HS-5 (cell line): ENCODE measurements at places on chromosomes 13 and 19.

DNA sequence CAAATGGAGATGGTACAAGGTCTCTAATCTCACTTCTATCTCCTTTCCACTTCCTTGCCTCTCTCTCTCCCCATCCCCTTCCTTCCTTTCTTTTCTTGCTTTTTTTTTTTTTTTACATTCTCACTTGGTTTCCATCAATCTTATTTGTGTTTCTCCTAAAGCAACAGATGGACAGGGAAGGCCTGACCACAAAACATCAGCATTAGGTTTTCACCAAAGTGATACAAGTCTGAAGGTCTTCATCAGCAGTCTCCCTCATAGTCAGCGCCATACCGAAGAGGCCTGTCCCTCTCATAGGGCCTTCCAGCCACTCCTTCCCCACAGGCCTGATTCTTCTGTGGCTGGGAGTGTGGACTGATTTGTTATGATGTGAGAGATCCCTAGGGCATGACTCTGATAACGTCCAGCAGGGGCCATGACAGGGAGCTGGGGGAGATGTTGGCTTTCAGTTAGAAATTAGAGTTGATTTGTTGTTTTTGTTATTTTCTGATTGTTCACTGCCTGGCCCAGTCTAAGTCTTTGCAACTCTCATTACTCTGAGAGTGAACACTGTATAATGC lies 158.7 kb downstream of the SLC7A1 start:
- no peak for DNase-seq

GRCh38 chr19:45113628-45114027 lies 20.6 kb downstream of the PPP1R37 start:
- DNase-seq = no peak

DNA sequence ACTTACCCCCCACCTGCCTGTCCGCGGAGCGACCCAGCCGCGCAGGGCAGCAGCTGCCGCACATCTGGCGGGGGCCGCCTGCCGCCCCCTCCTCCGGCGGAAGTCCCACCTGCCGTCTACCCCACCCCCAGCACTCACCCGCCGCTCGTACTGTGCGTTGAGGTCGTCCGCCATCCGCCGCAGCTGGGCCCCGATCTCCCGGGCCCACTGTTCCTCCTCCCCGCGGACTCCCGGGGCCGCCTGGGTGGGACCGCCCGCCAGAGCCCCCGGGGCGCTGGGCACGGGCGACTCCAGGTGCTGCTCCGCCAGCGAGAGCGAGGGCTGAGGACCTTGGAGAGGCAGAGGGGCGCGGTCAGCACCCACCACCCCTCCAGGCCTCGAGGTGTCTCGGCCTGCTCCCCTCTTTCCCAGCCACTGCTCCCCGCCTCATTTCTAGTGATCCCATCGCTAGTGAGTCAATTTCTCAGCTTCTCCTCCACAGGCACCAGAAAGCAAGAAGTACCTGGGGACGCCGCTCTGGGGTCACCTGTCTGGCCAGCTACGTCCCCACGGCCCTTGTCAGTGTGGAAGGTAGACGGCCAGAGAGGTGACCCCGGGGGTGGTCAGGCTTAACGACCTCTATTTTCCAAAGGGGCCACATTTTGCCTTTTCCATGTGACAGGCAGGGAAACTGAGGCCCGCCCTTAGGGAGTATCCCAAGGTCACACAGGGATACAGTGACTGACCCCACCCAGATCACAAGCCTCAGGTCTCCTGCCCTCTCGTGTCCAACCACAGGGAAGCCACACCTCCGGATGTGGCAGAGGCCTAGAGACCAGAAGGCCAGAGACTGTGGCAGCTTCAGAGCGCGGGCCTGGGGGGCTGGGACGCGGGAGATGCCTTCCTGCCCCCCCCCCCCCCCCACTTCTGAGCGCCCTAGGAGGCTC lies 4.3 kb downstream of the BBC3 start:
- DNase-seq = no peak

DNA sequence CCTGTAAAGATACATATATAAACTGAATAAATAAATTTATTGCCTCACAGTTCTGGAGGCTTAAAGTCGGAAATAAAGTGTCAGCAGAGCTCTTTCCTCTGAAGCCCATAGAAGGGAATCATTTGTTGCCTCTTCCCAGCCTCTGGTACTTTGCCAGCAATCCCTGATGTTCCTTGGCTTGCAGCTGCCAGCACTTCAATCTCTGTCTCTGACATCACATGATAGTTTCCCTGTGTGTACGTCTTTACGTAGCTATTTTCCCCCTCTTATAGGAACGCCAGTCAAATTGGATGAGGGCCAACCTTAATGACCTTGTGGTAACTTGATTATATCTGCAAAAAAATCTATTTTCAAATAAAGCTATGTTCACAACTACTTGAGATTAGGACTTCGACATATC lies 250.9 kb downstream of the LIG4 start:
- DNase-seq = no peak

DNA sequence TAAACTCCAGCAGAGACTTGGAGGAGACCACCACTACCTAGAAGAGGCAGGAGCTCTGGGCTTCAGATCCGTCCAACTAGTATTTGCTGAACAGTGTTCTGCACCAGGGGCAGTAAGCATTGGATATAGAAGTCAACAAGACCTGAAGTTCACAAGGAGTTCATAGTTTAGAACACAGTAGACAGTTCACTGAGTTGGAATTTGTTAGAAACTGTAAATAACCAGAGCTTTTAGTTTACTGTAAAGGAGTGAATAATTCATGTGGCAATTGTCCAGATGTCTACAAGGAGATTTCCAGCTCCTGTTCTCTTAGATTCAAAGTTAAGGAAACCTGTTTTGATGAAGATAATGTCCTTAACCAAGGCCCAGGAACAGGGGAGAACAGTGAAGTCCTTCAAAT lies 128.9 kb downstream of the COG6 start:
- DNase-seq = no peak

DNA sequence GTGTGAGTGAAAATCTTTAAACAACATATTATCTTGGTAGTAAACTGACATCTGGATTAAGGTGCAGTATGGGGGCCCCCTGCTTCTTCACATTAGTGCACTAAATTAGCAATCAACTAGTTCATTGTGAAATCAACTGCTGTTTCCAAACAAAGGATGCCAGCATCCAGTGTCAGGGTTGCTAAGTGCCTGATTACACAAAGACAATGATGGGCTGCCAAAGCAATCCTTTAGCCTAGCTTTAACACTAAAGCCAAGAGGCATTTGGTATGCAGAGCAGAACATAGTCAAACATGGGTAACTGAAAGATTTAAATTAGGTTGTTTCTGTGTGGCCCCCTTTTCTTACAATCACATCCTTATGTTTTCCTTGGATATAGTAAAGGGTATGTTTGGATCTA lies 543.1 kb upstream of the SLITRK5 start:
- DNase-seq = no peak

DNA sequence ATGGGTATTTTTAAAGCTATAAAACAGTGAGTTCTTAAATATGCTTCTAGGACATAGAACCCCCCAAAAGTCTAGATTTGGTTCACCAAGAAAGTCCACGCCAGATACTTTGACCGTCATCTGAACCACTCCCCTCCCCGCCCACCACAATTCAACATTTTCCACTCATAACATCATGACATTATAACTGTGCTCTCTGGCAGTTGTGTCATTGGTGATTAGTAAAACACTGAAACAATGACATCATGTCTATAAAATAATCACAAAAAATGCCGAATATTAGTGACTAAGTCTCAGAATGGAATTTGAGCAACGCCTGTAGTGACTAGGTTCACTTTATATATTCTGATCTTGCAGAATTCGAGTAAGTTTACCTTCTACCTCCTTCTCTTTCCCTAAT lies 732.3 kb downstream of the FGF9 start:
- no peak for DNase-seq

DNA sequence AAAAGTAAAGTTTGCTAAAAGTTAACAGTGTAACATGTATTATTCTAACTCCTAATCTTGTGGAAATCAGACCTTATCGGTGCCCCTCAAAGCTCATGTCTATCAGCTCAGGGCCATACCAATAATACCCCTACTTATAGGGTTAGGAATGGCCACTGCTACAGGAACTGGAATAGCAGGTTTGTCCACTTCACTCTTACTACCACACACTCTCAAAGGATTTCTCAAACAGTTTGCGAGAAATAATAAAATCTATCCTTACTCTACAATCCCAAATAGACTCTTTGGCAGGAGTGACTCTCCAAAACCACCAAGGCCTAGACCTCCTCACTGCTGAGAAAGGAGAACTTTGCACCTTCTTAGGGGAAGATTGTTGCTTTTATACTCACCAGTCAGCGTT lies 1677.7 kb downstream of the OLFM4 start:
- DNase-seq = no peak

DNA sequence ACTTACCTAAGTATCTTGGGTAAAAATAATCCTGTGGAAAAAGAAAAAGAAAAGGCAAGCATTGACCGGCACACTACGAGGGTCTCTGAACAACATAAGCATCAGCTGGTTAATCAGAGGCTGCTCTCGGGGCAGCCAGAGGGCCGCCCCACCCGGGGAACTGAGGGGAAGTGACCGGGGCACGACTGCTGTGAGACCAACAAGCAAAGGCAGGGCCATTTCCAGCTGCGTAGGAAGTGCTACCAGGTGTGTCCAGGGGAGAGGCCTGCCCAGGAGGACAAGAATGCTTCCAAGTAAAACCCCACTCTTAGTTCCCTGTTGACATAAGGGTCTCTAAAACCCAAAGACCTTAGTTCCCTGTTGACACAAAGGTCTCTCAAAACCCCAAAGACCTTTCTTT lies 15.9 kb downstream of the GAS6 start:
- DNase-seq = no peak

DNA sequence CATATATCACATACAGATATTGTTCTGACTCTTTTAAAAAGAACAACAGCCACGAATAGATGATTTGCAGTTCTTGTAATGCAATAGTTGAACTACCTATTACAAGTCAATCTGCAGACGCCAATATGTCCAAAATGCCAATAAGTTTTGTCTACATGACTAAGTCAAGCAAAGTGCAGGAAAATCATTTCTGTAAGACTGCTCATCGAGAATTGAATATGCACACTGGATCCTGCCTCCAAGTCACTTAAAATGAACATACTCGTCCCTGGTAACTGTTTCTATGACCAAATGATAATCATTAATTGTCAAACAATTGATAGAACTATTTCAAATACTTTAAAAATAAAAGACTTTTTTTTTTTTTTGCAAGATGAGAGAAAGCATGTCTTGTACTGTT lies 375.6 kb downstream of the ITGBL1 start:
- no peak for DNase-seq

DNA sequence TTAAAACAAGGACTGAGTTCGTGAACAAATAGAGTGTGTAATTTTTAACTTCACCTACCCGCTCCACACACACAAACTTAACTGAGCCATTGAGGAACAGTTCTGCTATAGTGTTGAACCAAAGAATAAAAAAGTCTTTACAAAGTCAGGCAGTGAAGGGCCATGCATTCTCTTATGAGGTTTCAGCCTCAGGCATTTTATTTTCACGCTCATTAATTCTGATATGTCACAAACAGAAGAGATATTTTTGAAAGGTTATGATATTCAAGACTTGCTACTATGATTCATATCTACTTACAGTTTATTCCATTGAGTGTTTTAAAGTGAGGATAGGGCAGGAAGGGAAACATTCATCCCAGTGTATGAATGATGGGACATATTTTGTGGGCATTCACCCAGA lies 282.2 kb downstream of the SLITRK5 start:
- DNase-seq = no peak

- DNase-seq = no peak
Measured at GRCh38 chr13:28468023-28468915, 26.7 kb downstream of the FLT1 start.

GRCh38 chr19:10776900-10777650 lies 58.9 kb downstream of the TMED1 start:
- no peak for DNase-seq

DNA sequence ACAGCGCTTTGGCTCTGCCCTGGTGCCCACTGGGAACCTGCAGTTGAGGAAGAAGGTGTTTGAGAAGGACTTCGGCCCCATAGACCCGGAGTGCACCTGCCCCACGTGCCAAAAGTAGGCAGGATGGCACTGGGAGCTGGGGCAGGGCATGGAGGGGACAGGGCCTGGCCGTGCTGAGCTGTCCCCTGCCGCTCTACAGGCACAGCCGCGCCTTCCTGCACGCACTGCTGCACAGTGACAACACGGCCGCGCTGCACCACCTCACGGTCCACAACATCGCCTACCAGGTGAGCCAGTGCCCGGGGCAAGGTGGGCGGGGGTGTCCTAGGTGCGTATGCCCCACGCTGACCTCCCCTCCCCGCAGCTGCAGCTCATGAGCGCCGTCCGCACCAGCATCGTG lies 5.1 kb upstream of the DNM2 start:
- no peak for DNase-seq

DNA sequence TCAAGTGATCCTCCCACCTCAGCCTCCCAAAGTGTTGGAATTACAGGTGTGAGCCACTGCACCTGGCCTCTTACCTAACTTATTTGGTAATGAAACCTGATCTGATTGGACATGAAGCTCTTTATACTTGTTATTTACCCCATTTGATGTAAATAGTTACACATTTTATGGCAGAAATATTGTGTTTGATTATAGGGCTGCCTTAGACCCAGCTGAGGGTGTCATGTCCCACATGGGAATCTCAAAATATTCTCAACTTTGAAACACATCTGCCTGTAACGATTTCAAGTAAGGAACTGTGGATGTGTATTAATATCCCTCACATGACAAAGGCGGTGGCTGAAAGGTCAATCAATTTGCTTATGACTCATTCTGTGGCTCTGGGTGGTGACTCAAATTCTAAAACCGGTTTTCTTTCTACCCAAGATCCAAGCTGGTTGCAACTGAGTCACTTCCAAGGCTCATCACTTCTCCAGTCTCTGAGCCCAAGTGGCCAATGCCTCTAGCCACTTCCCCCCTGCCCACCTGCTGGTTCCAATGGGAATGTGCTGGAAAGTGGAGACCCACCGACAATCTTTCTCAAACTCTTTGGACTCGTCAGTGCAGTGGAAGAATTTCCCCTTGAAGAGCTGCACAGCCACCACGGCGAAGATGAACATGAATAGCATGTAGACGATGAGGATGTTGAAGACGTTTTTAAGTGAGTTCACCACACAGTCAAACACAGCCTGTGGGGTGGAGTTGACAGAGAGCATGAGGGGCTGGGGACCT lies 110.9 kb downstream of the IER2 start:
- DNase-seq = peak; percentile 95

GRCh38 chr19:22619932-22620331 lies 14.2 kb upstream of the ZNF492 start:
- no peak for DNase-seq

- no peak for DNase-seq
Measured at GRCh38 chr13:97082461-97083207, 88.4 kb upstream of the OXGR1 start.

DNA sequence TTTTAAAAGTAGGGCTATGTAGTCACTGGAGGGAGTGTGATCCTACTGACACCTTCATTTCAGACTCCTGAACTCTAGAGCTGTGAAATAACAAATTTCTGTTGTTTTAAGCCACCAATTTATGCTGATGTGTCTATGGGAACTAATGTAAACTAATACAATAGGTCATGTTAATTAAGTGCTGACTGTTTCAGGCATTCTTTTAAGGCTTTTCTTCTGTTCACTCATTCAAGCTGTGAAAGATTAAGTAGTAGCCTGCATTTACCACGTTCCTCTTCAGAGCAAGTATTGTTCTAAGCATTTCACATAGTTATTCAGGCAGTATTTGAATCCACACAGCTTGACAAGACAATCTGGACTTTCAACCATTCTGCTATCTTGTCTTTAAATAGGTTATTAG lies 1135.0 kb downstream of the SLITRK1 start:
- no peak for DNase-seq
